Activated CD4-positive, alpha-beta memory T cell treated with anti-CD3 and anti-CD28 coated beads for 36 hours (primary cell): ENCODE measurements at places on chromosomes 2 and 18. TPM values are rescaled to one million over a fixed set of nuclear protein-coding genes. Genes with fewer than 3 reads are reported as not detected.

Gene NBAS
- 40.1 TPM for total RNA-seq

Gene XIRP2
- not detected for total RNA-seq

Gene FBXO36
- total RNA-seq: 1.5 TPM

Gene IL1RL2
- total RNA-seq: 1.7 TPM

Gene BMP10
- not detected for total RNA-seq

Gene MREG
- total RNA-seq: 10.4 TPM

Gene SLC14A1
- total RNA-seq: 1.1 TPM

Gene PKDCC
- total RNA-seq: not detected

GRCh38 chr2:11698009-11698922, 28.3 kb upstream of the NTSR2 start:
- DNase-seq: no peak

- no peak for DNase-seq
Observed at GRCh38 chr2:187215532-187216240, 232.4 kb downstream of the CALCRL start.

DNA sequence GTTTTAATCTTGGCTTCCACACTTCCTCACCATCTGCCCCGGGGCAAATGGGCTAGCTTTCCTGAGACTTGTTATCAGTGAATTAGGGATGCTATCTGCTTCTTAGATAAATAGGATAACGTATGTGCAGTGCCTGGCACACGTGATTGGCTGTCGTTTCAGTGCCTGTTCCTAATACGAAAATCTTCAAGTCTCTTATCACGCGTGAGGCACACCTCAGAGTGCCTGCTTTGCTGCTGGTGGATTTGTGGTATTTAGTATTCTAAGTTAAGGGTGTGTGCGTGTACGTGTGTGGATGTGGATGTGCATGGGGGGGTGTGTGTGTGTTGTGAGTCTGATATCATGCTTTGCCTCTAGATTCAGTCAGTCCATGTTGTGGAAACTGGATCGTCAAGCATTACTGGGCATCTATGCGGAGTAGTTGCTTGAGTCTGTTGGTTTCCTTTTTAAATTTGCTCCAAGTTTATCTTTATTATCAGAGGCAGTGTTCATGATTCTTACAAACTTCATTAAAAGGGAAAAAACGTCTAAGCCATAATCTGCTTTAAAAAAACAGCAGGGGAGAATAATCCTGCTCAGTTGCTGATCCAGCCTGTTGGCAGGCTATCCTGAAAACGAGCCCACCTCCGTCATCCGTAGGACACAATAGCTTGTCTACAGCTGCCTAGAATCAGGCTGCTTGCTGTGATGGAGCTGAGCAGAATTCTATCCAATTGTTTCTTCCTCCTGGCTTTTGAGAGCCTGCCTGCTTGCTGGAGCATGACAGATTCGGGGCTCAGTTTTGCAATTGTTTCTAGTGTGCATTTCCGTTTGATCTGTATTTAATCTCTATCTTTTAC, 6.6 kb downstream of the SH3RF3 start:
- no peak for DNase-seq

- no peak for DNase-seq
Observed at GRCh38 chr2:176435729-176436128, 166.5 kb downstream of the MTX2 start.

GRCh38 chr2:78979380-78980151, 45.9 kb upstream of the REG3G start:
- peak; percentile 22 for DNase-seq

DNA sequence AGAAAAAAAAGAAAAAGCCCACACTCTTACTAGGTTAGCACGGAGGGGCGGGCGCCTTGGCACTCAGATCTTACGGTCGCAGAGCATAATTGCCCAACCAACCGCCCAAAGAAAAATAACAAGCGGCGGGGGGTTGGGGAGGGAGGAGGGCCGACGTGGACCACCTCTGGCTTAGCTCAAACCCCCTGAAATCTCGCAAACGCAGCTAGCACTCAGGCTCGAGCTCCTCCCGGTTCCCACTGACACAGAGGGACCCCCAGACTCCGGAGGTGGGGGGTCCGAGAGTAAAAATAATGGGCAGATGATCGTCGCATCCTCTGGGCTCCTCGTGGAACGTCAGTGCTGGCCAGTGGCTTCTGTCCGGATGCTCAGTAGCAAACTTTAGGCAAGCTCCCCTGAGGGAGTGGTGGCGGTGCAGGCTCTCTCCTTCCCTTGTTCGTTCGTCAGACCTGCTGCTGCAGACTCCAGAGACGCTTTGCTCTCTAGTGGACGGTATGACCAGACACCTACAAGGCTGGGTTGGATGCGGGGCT, 12.0 kb downstream of the CATIP start:
- no peak for DNase-seq

DNA sequence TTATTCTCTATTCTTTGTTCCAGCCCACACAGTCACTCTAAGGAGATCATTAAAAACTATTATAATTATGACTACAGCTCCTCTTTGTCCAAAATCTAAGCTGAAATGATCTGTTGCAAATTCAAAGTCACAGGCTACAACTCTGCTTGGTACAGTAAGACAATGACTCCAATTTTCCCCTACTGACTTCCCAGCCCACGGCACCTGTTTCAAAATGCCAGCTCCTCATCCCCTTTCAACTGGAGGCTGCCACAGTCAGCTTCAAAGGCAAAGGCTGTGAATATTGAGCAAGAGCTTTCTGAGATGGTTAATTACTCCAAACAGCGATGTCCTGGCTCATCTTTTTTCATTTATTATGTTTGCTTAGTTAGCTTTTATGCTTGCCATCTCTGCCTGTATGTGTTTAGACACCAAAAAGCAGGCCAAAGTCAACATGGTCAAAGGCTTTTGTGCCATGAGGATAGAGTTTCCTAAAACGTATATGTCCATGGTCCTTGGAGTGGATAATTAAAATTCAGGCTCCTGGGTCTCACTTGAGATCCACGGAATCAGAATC, 141.1 kb downstream of the DOCK10 start:
- peak; percentile 33 for DNase-seq

DNA sequence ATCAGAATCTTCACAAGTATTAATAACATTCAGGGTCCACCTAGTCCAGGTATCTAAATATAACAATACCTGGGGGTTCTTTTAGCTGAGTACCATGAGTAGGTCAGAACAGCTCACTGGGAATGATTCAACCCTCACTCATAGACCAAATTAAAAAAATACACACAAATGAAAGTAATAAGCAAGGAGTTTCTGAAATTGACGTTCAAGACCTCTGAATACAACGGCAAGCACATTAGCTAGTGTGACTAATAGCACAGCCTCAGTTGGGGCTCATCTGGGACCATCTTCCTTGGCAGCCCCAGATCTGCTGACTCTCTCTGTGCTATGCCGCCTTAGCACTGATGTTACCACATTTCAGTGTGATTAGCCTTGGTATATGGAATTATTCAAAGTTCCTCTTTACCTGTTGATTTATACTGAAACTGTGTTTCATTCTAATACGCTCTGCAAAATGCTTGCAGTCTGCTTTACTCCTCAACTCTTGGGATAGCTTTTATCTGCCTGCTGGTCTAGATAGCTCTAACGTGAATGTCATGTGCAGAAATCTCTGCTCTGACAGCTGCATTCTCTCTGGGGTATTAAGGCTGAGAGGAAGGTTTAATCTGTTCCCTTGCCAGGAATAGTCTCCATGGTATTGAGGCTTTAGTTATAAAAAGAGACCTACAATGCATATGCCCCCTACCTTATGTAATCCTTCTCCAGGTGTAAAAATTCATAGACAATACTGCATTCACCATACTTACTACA, 153.3 kb downstream of the METTL4 start:
- no peak for DNase-seq

- no peak for DNase-seq
Observed at GRCh38 chr18:8374676-8375075, 234.6 kb upstream of the RAB12 start.

GRCh38 chr2:12675352-12675795, 41.4 kb upstream of the TRIB2 start:
- no peak for DNase-seq

DNA sequence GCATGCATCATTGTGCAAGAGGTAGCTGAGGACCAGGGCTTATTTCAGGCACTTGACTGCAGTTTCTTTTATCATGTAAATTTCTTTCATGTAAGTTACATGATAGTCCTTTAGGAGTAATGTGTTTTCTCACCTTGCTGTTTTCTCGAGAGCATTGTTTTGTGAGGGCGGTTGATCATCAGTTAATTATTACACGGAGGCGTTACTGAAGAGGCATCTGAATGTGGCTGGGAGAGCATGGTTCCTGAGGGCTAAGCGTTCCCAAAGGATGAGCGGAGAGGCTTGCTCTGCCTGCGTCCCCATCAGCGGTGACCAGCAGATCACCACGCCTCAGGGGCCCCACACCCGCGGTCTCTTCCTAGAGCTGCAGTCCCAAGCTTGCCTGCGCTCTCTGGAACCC, 156.1 kb upstream of the NFATC1 start:
- DNase-seq: no peak

DNA sequence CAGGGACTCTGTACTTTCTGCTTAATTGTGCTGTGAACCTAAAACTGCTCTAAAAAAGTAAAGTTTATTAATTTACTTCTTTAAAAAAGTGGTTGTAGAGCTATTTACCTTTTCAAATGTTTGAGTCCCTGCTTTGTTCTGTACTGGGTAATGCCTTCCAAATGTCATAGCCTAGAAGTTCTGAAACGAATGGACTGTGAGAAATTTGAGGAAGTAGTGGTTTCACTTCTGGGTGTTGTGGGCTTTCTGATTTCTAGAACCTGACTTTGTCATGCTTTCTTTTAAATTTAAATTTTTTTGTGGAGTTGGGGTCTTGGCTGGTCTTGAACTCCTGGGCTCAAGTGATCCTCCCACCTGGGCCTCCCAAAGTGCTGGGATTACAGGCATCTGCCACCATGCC, 44.6 kb downstream of the SMAD4 start:
- DNase-seq: no peak

DNA sequence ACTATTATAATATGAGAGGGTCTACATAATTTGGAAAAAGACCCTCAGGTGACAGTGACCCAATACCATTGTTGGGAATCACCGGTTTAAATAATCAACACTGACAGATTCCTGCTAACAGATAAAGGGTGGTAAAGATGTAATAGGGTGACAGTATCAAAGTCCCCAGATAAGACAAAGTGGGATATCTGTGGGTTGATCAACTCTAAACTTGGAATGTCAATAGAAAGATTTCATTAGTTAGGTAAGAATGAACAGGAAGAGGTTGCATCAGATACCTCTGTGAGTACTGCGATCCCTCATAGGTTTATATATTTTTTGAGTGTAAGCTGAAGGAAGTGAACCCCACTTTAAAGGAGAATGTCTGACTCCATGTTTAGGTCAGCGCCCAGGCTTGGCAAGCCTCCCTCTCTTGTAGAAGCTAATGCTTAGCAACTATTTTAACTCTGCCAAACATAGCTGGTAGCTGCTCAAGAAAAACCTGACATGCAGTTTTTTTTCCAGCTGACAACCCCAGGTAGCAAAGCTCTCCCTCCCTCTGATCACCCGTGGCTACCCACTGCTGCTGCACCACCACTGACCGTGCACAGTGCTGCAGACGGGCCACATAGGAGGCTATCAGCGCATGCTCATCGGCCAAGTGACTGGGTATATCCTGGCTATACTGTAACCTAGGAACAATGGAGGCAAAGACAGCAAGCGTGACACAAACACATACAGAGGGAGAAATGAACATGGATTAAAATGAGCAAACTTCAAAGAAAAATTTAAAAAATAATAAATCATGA, 113.3 kb upstream of the DNMT3A start:
- DNase-seq: no peak

DNA sequence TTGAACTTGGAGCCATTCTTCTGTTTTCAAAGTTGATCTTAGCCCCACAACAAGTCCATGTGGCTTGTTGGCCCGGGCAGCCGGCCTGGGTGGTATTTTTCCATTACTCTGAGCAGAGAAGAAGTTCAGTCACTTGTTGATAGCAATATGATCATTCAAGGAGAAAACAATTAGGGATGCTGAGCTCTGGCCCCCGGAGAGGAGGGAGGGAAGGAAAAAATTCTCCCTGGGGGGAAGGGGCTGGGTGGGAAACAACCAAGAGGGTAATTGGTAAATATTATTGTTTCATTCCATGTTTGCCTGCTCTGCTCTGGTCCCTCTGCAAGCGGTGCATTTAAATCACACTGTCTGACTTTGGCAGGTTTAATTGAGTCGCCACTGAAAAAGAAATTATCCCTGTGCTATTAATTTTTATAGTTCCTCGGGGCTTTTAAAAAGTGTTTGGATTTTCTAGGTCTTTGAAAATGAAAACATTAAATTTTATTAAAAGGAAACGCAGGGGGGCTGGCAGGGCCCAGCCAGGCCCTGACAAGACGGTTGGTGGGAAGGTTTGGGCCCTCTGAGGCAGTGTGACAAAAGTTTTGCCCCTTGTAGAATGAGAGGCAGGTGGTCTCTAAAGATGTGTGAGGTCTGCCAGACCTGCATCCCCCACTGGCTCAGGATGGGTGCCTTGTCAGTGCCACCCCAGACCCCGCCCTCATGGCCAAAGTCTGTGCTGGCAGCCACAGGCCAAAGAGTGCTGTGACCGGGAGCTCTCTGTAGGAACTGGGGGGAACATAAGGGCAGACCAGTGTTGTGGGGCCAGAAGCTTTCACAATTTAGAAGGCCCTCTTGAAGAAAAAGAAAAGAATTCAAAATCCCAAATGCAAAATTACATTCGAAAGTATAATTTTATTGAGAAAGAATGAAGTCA, 52.5 kb upstream of the SLC14A2 start:
- no peak for DNase-seq

- no peak for DNase-seq
Observed at GRCh38 chr18:26652501-26652900, 104.1 kb upstream of the KCTD1 start.

DNA sequence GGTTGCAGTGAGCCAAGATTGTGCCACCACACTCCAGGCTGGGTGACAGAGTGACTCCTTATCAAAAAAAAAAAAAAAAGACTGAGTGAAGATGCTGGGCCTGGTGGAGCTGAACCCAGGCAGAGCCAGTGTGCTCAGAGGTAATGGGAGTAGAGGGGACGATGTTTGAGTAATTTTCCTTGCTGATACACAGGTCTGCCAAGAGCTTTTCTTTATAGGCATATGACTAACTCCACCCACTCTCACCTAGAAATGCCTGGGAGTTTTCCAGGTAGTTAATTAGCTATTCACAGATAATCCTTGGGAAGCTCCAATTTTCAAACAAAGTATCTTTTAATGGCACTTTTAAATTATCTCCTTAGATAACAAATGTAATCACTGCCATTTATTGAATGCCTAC, 33.4 kb upstream of the ACSL3 start:
- DNase-seq: no peak

DNA sequence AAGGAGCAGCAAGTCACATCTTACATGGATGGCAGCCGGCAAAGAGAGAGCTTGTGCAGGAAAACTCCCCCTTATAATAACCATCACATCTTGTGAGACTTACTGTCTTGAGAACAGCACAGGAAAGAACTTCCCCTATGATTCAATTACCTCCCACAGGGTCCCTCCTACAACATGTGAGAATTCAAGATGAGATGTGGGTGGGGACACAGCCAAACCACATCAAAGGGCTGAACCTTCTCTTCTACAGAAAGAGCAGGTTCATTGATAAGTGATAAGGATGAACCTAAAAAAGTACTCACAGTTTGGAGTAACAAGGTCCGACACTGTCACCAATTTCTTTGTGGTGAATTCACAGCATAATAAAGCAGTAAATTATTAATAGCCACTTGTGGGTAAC, 422.2 kb upstream of the FSIP2 start:
- DNase-seq: no peak
